Ureter (tissue), 1 donor: ENCODE measurements at places on chromosomes 7 and 10.

DNA sequence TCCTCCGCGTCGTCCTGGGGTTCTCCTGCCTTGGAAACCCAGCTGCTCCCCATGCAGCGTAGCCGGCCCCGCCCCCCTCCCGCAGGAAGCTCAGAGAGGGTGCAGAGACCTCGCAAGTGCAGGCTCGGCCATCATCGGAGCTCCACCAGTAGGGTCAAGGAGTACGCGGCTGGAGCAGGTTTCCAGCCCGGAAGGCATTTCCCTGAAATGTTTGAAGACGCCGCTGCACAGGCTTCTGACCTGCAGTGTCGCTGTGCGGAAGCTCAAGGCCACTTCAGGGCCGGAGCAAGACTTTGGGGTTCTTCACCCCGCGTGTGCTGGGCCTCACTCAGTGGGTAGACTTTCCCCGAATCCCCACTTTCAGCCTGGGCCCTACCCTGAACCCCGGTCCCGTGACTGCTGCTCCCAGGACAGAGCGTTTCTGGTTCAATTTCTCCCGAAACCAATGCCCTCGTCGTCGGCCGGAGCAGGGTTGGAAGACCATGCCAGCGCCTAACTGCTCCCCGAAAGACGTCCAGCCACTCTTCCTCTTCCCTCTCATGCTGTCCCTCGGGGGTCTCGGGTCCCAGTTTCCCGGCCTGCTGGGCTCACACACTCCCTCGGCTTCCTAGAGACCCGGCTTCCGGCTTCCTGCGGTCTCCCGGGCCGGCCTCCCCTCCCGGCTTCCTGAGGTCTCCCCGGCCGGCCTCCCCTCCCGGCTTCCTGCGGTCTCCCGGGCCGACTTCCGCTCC is 52.1 kb downstream of the INSIG1 start:
- DNase-seq, result no peak

DNA sequence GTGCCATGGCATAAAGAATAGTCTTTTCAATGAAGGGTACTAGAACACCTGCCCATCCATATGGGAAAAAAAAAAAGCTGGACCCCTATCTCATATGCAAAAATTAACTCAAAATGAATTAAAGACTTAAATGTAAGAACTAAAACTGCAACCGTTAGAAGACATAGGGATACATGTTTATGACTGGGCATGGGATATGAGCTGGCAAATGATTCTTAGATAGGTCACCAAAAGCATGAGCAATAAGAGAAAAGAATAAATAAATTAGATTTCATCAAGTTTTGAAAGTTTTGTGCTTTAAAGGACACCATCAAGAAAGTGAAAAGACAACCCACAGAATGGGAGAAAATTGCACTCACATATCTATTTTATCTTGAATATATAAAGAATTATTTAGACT is 222.0 kb downstream of the ADK start:
- no peak for DNase-seq

DNA sequence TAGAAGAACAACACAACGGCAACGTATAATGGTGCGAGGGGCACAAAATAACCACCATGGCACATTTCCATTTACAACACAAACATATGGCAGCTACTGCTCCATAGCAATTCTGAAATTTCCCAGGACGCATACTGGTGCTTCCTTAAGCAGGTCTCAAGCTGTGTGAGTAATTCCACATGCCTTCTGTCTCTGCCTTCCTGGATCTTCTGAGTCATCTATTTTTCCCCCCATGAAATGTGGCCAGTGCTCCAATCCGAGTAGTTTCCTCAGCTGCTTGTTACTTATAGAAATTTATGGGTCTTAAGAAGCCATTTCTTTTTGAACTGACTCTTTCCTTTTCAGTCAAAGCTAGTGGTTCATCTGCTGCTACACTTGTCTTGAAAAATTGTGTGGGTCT is 256.6 kb upstream of the KLF6 start:
- DNase-seq, result no peak

DNA sequence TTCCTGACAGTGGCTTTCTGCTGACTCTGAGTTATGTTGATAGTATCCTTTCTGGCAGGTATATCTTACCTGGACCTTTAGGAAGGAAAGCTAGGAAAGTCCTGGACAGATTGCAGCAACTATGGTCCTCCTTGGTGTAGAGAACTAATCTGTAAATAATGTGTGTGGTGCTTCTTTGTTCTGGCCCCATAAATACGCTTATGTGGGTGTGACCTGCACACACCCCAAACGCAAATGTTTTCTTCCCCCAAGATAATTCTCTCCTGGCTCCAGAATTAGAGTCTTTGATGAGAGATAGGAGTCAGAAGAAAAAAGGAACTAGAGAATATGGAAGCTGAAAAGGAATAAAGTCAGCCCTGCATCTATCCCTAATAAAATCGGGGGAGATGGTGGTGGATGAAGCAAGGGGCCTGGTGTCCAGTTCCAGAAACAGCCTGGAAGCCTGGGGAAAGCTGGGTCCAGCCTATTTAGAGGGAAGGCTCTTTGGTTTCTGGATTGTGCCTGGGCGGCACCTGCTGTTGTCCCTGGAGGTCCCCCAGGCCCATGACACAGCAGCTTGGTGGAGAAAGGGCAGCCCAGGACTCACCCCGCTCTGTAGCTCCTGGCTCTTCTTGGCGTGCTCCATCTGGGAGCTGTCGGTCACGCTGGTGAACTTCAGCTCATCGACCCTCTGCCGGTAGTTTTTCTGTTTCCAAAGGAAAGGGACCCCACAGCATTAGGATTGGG is 38.2 kb downstream of the NRAP start:
- DNase-seq, result no peak

GRCh38 chr7:114354306-114354705 is 60.3 kb upstream of the FOXP2 start:
- DNase-seq, result no peak

- no peak for DNase-seq
These were observed 118.8 kb downstream of the GRK5 start for GRCh38 chr10:119326167-119326566.

DNA sequence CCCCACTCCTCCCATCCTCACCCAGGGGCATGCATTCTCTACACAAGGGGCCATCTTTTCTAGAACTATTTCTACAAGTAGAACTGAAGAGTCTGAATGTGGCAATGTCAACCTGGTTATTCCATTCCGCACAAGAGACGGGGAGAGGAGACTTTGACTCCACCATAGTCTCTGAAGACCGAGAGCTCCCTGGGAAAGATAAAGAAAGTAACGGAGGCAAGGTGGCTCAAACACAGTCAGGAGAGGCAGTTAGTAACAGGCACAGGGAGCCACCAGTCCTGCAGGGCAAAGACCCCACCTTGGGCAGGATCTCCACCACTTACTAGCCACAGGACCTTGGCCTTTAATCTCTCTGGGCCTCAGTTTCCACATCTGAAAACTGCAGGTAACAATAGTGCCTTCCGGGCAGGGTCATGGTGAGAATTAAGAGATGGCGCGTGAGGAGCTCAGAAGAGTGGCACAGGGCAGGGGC is 100.3 kb downstream of the TNS3 start:
- DNase-seq, result no peak

DNA sequence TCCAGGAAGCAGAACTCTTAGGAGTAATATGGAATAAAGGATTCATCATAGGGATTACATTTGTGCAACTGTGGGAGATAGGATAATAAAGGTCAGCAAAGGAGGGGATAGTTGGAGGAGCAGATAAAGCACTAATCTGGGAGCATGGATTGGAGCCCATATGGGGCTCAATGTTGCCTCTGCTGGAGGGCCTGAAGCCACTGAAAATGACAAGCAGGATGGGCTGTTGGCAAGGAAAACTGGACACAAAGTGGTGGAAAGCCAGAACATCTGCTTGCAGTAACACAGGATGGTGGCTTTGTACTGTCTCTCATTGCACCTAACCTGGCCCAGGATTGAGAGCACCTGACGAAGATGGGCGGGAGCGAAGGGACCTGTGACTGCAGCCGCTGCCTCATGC is 15.0 kb upstream of the COMMD3 start:
- no peak for DNase-seq
